ENCODE measurements at places on chromosomes 16 and 17.

GRCh38 chr17:45296833-45297124 is 20.0 kb downstream of the MAP3K14 start:
- no peak for DNase-seq

DNA sequence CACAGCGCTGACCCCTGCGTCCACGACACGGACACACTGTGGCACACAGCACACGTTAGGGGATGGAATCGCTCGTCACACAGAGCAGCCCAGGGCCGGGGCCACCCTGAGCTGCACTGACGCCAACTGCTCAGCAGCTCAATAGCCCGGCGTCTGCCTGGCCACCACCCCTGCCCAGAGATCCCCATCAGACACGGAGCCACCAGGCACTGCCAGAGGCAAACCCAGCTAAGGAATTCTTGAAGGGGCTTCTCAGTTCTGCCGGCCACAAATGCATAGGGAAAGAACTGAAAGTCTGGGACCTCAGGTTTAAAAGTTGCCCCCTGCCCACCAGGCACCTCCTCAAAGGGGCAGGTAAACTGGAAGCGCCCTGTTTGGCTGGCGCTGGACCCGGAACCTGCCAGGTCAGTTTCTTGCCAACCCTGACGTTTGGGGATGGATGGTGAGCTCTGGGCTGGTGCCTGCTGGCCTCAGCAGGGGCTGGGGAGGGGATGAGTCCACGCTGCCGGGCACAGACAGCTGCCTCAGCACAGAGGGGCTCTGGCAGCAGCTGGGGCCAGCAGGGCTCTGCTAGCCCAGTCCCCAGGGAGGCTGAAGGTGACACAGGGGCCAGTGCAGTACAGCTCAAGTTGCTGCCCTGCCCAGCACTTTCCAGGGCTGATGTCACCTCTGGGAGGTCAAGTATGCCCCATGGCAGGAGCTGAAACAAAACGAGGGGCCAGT is 33.2 kb downstream of the TIMM22 start:
- no peak for DNase-seq

DNA sequence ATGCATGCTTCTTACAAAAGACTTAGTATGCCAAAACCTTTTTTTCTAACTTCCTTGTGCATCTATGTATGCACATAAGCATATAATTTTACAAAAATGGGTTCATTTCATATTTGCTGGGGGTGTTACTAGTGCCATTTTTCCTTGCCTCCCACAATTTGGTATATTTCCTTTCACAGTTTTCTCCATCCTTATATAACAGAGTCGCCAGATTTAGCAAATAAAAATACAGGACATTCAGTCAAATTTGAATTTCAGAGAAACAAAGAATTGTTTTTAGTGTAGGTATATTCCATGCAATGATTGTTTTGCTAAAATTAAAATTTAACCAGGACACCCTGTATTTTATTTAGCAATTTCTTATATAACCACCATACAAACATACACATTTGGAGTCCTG is 4.0 kb upstream of the FBXO39 start:
- DNase-seq = no peak

- no peak for DNase-seq
Observed at GRCh38 chr17:6024576-6024975, 45.6 kb upstream of the WSCD1 start.

- DNase-seq = no peak
Observed at GRCh38 chr16:57427824-57428223, 19.4 kb downstream of the CIAPIN1 start.
